GM13976 (cell line): ENCODE measurements at places on chromosomes 13 and 19.

- no peak for DNase-seq
Measured at GRCh38 chr13:95535243-95535642, 17.3 kb upstream of the CLDN10 start.

- DNase-seq, result peak; percentile 74
Measured at GRCh38 chr19:3687774-3688706, 12.2 kb downstream of the PIP5K1C start.

DNA sequence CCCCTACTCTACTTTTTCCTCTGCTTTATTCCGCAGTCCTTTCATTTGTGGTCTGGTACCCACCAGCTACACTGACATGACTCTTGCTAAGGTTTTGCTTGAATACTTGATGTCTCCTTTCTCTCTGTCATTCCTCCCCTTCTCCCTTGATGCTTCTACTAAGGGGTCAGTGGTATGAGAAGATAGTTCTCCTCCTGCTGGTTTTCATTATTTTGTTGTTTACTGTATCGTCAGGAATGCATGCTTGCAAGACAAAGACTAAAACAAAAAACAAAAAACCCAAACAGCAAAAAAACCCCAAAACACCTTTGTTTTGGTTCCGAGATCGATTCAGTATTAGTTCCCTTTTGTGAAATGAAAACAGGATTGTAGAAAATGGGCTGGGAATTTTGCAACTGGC, 59.5 kb downstream of the PCCA start:
- DNase-seq, result no peak

DNA sequence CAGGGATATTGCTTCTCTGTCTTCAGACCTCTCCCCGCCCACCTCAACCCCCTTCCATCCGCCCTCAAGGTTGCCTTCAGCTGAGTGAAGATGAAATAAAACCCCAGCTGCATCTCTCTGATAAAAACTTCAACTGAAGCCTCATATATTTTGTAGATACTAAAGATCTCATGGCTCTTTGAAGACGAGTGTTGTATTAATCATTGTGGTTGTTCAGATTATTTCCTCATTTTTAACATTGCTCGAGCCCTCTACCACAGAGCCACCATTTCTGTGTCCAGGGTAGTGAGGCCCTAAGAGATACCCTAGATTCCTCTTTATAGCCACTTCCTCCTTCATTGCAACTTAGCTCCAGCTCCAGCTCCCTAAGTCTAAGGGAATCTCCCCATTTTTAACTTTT, 312.8 kb upstream of the ZNF507 start:
- DNase-seq, result no peak

DNA sequence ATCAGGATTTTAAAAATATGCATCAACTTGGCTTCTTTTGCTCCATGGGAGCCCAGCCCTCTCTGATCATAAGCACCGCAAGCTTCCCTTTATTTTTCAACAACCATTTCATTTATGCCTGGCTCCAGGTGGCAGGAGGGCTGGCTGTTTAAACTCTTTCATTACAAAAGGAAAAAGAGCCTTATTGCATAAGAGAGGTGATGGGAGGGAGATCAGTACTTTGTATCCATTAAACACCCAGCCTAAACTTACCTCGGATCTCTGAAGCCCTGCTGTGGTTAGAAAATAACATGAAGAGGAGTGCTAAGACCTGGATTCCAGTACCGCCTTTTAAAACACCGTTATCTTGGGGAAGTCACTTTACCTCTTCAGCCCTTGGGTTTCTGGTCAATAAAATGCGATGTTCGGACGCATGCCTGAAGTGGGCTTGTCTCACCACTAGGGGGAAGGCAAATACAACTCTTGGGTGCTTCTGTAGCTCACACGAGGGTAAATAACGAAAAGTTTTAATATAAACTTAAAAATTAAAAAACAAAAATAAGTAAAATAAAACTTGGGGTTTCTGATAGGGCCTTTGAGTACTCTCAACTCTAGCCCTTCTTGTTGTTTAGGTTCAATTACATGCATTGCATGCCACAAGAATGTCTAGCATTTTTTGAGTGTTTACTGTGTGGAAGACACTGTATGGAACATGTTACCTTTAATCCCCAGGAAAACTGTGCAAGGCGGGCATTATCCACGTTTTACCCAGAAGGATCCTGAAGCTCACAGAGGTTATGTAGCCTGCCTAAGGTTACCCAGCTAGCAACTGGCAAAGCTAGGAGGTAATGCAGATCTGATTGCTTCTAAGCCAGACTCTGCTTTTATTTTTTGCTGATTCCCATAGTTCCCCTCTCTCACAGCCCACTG, 240.3 kb downstream of the LMO7 start:
- peak; percentile 54 for DNase-seq
